ENCODE measurements at places on chromosomes 13 and 19.

- no peak for DNase-seq
Observed at GRCh38 chr19:16403151-16403977, 68.4 kb downstream of the EPS15L1 start.

- no peak for DNase-seq
Observed at GRCh38 chr19:48283908-48284307, 14.0 kb downstream of the ZNF114 start.

GRCh38 chr13:49357694-49358093 is 86.2 kb downstream of the CAB39L start:
- DNase-seq, result no peak

DNA sequence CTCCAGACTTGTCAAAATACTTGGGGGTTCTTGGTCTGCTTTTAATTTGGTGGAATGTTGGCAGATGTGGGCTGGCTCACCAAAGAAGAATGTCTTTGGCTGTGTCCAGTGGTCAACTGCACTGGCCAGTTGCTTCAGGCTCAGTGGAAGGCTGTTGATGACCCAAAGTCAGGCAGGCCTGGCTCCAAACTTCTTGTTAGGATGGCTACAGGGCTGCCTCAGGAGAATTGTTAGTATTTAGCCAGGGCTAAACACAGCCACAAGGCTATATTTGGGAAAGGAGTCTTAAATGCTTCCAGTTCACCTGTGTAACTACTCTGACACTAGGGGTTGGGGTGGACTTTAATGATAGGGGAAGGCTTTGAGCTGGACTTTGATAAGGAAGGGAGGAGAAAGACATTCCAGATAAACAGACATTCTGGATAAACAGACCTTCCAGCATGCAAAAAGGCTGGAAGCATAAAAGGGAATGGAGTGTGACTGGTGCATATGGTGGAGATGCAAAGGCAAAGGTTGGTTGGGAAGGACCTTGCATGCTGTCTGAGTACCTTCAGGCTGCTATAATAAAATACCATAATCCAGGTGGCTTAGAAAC is 116.8 kb downstream of the FOXO1 start:
- no peak for DNase-seq

GRCh38 chr19:54391589-54392061 is 23.6 kb upstream of the TTYH1 start:
- no peak for DNase-seq

DNA sequence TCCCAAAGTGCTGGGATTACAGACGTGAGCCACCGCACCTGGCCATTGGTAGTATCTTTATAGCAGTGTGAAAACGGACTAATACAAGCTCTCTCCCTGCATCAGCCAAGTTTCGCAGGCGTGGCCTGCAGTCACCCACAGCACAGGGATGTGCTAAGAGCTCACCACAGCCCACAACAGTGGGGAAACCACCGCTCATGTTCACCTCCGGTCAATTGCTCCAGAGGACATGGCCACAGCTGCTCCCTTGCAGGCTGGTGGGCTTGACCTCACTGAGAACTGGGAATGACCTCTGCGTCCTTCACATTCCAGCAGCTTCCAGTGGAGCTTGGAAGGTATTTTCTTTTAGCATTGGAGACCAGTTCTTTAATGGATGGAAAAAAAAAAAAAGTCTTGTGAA is 156.4 kb downstream of the KCTD15 start:
- DNase-seq, result peak; percentile 6

- DNase-seq, result peak; percentile 20
Observed at GRCh38 chr19:16951529-16951928, 62.7 kb downstream of the F2RL3 start.

- DNase-seq, result no peak
Observed at GRCh38 chr13:28505543-28506135, 10.7 kb upstream of the FLT1 start.

- no peak for DNase-seq
Observed at GRCh38 chr19:20273376-20273775, 106.4 kb downstream of the ZNF486 start.

DNA sequence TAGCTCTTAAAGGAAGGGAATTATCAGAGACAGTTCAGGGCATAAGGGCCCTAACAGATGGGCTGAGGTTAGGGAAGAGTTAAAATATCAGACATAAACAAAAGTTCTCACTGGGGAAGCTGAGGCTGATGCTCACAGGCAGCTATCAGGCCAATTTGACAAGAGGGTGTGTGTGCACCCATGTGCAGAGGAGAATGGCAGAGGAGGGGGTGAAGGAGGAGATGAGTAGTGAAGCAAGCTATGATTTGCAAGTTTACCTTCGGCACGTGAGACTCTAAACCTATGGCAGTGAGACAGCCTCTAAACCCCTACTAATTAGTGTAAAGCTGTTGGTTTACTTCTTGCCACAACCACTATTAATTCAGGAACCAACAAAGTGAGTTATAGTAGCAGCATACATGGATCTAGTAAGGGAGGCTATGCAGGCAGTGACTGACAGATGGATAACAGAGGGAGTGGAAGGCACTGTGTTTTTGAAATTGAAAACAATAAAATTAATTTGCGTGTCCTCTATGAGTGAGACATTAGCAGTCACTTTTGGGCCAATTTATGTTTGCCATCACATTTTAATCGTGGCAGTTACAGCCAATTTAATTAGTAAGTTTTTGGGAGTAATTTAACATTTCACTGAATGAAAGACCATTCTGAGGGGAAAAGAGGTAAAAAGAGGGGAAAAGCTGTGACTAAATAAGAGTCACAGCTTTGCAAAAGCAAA is 99.6 kb upstream of the HTR2A start:
- DNase-seq, result no peak

- DNase-seq, result no peak
Observed at GRCh38 chr19:32917616-32917996, 48.0 kb upstream of the SLC7A9 start.

GRCh38 chr19:7480970-7481255 is 7.9 kb downstream of the PEX11G start:
- DNase-seq, result no peak

- DNase-seq, result no peak
Observed at GRCh38 chr19:23254141-23254910, 4.1 kb upstream of the ZNF724 start.

DNA sequence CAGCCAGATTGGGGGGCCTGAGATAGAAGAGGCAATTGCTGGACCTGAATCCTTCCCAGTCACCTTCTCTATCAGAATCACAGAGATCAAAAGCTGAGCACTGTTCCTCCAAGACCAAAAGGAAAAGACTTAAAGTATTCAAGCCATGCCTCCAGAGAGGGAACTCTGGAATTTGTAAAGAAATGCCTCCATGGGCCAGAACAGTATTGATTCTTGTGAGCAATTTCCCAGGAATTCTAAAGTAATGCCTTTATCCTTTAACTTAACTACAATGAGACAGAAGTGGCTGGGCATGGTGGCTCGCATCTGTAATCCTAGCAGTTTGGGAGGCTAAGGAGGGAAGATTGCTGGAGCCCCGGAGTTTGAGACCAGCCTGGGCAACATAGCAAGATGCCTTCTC is 148.8 kb downstream of the FLT1 start:
- no peak for DNase-seq

DNA sequence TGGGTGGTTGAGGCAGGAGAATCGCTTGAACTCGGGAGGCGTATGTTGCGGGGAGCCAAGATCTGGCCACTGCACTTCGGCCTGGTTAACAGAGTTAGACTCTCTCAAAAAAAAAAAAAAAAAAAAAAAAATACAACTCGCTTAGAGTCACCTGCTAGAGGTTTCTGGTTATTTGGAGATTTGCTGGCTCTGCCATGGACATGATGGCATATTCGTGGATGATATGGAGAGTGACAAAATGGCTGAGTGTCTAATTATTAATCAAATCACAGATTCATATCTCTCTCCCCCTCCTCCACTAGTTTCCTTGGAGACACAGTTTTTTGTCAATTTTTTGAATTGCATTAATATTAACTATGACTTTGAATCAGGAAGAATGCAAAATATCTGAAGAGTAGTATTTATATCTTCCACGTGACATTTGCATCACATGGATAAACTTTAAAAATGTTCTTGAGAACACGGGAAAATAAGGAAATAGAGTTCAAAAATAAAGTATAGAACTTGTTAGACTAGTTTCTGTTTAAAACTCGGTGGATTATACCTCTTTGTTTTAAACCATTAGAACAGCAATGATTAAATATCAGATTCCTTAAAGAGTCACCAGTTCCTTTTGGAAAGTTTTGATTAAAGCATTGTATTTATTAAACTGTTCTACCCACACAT is 47.8 kb downstream of the KLF5 start:
- no peak for DNase-seq

DNA sequence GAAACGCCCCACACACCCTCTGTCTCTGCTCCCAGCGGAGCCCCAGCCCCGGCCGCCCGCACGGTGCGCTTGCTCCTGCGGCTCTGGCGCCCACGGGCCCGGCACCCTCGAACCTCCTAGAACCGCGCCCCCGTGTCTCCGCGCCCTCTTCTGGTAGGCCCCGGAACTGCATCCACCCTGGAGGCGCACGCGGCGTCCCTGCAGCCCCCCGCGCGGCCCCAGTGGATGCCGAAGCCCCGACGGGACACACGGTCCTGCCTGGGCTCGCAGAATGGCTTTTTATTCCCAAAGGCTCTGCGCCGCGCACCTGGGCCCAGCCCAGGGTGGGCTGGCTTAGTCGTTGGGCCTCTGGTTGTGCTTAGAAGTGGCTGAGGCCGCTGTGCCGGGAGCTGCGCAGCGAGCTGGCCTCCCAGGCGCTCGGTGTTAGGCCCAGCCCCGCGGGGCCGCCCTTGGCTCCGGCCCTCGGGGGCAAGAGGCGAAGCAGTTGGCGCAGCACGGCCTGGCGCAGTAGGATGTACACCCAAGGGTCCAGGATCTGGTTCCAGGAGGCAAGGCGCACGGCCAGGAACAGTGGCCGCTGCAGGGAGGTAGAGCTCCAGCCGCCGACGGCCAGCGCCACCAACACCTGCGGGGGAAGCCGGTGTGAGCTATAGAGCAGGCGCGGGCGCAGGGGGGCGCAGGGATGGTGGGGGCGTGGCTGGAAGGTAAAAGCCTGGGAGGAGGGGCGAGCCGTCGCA is 2.8 kb downstream of the PTGER1 start:
- no peak for DNase-seq

GRCh38 chr19:41872775-41873647 is 4.1 kb upstream of the CD79A start:
- peak; percentile 68 for DNase-seq

DNA sequence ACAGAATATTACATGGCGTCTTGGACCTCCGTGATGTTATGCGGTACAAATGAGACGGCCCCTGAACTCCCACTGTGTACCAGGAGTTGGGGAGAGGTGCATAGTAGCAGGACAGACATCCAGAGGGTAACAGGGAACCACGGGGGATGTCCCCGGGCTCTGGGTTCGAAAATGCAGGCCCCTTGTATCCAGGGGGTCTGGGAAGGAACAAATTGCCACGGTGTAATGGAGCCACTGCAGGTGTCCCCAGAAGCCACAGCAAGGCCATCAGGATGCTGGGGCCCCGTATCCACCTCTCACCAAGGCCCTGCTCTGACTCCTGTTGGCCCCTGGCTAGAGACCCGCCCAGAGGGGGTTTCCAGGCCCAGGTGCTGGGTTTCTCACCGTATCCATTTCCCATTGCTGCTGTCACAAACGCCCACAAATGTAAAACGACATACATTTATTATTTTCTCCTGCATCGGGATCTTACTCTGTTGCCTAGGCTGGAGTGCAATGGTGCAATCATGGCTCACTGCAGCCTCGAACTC is 77.8 kb downstream of the INSR start:
- DNase-seq, result no peak

- no peak for DNase-seq
Observed at GRCh38 chr13:21703846-21704245, 33.0 kb downstream of the FGF9 start.

- DNase-seq, result no peak
Observed at GRCh38 chr19:5958074-5958850, 19.7 kb downstream of the RANBP3 start.

- no peak for DNase-seq
Observed at GRCh38 chr19:7007859-7008258, 13.4 kb downstream of the MBD3L2B start.

Data from H1 (cell line).